Hematopoietic multipotent progenitor cell treated with erythropoietin and hydrocortisone succinate and interleukin-3 and kit ligand, for 8 days (in vitro differentiated cells): ENCODE measurements at places on chromosomes 4 and X.

DNA sequence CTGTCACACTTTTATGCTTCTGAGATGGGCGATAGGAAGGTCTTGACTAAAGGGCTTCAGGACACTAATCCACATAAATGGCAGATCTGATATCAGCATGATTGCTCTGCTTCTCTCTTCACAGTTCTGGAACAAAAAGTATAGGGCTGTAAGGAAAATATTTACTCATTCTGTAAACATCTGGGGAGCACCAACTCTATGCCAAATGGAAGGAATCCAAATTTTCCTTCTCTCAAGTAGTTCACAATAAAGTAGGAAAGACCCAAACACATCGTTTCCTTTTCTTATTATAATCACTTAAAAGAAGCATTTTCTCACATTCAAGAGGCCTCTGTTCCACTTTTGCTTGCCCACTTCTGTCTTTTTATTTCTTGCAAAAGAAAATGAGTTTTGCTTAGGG is 45.9 kb upstream of the F9 start:
- DNase-seq: no peak

GRCh38 chr4:136651932-136652331 is 880.4 kb downstream of the PCDH18 start:
- no peak for DNase-seq

DNA sequence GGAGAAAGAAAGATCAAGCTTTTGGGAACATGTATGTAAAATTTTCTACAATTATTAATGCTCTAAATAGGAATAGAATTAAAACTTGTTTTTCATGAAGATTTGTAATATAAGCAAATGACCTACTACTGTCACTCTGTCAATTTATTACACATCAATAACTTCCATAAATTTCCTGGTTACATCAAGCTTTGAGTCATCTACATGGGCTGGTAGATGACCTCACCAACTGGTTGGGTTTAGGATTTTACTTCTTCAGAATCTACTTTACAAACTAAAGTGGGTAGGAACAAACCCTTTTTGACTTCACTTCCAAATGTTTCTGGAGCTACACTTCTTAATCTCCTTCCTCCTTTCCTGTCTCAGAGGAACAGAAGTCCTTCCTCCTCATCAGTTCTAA is 12.0 kb upstream of the LRAT start:
- no peak for DNase-seq

DNA sequence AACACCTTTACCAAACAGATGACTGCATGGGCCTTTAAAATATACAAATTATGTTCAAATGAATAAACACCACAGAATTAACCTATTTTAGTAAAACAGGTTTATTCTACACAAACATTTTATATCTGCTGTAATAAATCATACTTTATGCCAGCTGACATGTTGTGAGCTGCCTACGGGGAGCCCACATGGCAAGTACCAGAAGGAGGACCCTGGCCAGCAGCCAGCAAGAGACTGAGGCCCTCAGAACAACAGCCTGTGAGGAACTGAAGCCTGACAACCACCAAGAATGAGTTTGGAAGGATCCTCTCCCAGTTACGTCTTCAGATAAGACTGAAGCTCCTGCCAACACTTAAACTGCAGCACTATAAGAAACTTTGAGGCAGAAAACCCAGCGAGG is 377.0 kb downstream of the PDGFC start:
- peak; percentile 6 for DNase-seq

- no peak for DNase-seq
These were observed 12.2 kb upstream of the ASMTL start for GRCh38 chrX:1464971-1465285.
